ENCODE measurements at places on chromosomes 11 and 22.

- no peak for DNase-seq
These were observed 23.3 kb upstream of the RELA start for GRCh38 chr11:65685981-65686380.

DNA sequence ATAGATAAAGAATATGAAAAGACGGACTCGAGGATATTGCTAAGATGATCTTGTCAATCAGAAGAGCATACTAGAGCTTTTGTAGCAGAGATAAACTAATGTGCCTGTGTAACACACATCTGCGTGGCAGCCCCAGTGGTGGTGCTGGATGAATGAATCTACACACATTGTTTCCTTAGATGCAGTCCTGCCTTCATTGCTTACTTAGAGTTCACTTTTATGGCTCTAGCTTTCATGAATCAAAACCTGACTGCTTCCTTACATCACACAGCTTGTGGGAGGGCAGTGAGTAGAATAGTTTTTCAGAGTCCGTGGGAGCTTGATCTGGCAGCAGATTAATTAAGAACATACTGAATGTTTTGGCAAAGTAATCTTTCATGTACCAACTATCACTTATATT, 83.7 kb downstream of the EXT2 start:
- no peak for DNase-seq

DNA sequence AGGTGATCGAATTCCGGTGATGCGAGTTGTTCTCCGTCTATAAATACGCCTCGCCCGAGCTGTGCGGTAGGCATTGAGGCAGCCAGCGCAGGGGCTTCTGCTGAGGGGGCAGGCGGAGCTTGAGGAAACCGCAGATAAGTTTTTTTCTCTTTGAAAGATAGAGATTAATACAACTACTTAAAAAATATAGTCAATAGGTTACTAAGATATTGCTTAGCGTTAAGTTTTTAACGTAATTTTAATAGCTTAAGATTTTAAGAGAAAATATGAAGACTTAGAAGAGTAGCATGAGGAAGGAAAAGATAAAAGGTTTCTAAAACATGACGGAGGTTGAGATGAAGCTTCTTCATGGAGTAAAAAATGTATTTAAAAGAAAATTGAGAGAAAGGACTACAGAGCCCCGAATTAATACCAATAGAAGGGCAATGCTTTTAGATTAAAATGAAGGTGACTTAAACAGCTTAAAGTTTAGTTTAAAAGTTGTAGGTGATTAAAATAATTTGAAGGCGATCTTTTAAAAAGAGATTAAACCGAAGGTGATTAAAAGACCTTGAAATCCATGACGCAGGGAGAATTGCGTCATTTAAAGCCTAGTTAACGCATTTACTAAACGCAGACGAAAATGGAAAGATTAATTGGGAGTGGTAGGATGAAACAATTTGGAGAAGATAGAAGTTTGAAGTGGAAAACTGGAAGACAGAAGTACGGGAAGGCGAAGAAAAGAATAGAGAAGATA, at the start of gene MALAT1:
Gene MALAT1 (plus strand): TSS at position 69 of the 736 bp plus-strand sequence.
- peak; percentile 86 for DNase-seq

DNA sequence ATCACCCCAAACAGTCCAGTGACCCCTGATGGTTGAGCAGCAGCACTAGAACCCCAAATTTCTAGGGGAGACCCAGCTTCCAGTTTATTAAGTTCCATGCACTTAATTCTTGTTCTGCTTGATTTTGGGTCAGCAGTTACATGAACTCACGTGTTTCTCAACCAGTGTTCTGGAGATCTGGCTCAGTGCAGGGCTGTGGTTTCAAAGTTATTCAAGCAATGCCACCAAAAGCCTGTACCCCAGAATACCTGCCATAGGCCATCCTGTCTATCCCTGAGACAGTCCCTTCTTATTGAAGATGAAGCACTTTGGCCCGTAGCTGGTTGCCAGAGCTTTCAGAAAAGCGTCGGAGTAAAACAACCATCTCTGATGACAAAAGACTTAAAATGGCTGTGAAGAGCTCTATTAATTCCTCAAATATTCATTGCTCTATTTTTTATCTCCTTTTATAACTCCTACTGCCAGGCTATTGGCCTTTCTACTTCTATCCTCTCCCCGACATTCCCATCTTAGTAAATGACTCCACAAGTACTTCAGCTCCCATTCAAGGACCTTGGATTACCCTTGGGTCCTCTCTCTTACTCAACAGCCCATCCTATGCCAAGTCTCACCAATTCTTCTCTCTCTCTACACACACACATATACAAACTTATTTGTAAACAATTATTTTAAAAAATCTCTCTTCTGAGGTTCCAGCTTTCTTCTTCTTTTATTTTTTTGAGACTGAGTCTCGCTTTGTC, 18.0 kb upstream of the VPREB1 start:
- DNase-seq, result no peak

DNA sequence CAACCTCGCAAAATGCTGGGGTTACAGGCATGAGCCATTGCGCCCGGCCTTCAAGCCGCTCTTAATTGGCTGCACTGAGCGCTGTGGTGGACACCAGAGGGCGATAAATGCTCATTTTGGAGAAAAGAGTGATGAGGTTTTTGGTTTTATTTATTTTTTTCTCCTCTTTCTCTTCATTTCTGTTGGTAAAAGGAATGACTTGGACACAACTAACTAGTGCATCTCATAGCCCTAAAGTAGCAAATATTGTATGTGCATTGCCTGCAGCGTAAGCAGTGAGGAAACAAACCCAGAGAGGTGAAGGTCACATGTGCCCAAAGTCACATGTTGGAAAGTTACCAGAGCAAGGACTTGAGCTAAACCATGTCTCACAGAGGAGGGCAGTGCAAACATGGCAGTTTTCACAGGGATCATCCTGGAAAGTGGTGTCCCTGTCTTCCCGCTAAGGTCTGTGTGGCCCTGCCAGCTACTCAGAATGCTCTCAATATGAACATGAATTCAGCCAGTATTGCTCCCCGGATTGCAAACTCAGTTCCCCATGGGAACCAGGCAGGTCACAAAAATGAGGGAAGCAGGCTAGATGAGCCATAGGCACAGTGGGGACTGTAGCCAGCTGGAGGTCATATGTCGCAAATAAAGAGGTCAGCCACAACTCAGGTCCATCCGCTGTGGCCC, 8.6 kb upstream of the CD82 start:
- no peak for DNase-seq

DNA sequence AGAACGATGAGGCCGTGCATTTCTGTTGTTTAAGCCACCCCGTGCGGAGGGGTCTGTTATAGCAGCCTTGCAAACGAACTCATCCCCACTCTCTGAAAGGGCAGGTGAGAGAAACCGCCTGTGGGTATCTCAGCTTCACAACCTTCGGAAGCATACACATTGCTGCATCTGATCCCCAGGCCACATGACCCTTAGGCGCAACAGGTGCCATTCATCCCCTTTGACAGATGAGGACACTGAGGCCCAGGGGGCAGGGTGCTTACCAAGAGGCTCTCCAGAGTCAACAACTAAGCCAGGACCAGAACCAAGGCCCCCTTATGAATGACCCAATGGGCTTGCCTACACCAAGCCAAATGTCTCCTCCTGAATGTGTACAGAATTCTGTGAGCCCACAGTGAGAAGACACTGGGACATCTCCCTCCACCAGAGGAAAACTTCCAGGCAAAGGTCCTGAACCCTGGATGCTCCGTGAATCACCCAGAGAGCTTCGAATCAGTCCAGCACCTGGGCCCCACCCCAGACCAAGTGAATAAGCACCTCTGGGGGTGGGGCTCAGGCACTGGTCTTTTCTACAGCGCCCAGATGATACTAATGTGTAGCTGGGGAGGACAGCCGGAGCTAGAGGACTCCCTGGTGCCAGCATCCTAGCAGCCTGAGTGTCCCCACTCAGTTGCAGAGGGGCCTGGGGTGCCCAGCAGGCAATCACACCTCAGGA, 83.2 kb downstream of the BUD13 start:
- no peak for DNase-seq

DNA sequence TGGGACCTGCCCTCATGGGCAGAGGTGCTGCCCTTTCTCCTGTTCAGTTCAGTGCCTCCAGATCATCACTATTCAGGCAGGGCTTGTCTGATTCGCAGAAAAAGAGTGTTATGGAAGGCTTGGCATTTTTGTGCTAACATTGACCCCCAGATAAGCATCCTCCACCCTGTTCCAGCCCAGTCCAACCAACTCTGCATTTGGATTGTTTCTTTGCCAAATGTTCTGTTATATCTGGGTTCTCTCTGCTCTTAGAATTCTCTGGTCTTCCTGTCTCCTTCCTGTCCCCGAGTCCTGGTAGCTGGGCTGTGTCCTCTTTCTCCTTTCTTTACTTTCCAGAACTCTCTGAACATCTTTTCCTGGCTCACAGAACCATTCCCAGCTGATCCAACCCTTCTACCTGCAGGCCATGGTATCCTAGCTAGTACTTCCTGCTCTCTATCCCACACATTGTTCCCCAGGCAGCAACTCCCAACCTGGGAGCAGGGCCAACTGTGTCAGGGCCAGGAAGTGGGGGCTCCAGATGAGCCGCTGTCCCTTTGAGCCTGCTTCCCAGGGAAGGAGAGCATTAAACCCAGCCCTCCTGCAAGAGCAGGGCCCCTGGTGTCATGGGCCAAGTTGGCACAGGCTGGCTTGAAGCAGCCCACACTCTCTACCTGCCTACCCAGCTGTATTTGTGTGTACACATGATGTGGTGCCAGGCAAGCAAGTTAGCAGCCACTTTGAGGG, 280.7 kb upstream of the CADM1 start:
- no peak for DNase-seq

- DNase-seq, result no peak
These were observed at the start of gene FAM89B for GRCh38 chr11:65572356-65573051. TSS of gene FAM89B (plus strand) at chr11:65572538. CDS start at chr11:65572670, 132 bp downstream.

GRCh38 chr22:27473533-27473932, 328.0 kb downstream of the MN1 start:
- DNase-seq, result no peak
